ENCODE measurements at places on chromosomes 3 and 15.

- no peak for DNase-seq
These were observed 30.4 kb upstream of the FLNB start for GRCh38 chr3:57977818-57978235.

DNA sequence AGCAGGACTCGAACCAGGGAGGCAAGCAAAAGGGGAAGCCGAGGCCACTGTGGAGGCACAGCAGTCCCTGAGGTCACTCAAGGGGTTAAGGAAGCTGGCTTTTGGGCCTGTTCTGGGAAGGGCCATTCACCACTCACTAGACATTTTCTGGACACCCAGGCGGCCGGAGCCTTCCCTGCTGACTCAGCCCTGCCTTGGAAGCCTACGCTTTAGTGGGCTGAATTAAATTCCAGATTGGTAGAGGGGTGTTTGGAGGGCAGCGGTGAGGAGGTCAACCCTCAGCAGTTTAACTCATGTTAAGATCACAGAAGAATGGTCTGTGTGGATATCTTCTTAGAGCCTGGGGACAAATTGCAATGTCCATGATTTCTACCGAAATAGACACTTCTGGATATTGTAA, 152.8 kb downstream of the GABRG3 start:
- DNase-seq: no peak

DNA sequence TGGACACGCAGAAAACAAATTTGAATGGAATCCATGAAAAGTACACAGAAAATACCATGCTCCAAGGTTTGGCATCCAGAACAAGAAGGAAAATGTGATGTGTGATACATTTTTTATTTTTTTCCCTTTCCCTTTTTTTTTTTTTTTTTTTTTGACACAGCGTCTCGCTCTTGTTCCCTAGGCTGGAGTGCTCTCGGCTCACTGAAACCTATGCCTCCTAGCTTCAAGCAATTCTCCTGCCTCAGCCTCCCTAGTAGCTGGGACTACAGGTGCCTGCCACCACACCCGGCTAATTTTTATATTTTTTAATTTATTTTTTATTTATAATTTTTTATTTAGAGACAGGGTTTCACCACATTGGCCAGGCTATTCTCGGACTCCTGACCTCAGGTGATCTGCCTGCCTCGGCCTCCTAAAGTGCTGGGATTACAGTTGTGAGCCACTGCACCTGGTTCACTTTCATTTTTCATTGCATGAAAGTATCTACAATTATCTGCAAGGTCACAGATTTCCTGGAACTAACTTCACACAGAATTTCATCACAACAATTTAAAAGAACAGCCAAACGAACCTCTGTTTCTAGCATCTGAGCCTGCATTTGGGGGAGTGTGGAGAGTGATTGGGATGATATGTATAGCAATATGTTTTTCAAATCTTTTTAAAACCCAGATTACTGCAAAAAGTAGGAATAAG, 8.3 kb downstream of the POU1F1 start:
- DNase-seq: no peak

GRCh38 chr3:135487261-135487660, 478.3 kb upstream of the PPP2R3A start:
- no peak for DNase-seq

GRCh38 chr3:39933986-39934693, 124.7 kb downstream of the MYRIP start:
- no peak for DNase-seq

GRCh38 chr15:98529205-98530145, 118.9 kb upstream of the IGF1R start:
- no peak for DNase-seq

GRCh38 chr15:91849180-91849579, 4.3 kb upstream of the SLCO3A1 start:
- no peak for DNase-seq

DNA sequence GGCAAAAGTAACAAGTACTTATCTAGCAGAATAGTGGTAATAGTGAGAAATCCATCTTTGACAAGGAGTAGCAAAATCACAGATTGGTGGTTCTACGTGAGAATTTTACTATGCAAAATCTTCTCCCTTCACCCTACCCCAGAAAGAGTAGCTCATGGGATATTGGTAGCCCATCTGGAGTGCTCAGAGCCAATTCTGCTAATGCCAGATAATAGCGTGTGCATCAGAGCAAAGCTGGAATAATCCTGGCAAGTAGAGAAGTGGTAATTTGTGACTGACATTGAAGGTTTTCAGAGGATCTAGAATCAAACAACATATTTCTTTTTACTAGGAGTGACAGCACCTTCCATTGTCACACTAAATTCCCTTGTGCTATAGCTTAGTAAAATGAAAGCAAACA, 192.9 kb downstream of the ZBBX start:
- no peak for DNase-seq
